ENCODE measurements at places on chromosomes 11 and 22.

- no peak for DNase-seq
These were observed 22.3 kb downstream of the PPARA start for GRCh38 chr22:46172522-46173110.

DNA sequence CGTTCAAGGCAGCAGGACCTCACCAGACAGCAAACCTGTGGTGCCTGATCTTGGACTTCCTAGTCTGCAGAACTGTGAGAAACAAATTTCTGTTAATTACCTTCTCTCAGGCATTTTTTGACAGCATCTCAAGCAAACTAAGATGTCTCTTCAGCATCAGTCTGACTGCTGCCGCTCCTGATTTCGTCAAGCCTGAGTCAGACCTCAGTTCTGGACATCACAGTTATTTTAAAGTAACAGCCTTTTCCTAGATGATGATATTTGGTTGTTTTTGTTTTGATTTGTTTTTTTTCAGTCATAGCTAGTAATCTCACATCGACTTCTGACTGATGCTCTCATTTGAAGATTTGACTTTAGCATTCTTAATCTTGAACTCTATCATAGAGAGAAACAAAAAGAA lies 71.9 kb downstream of the BLID start:
- no peak for DNase-seq

GRCh38 chr11:64537876-64538275 lies 53.1 kb upstream of the SLC22A12 start:
- DNase-seq, result no peak

DNA sequence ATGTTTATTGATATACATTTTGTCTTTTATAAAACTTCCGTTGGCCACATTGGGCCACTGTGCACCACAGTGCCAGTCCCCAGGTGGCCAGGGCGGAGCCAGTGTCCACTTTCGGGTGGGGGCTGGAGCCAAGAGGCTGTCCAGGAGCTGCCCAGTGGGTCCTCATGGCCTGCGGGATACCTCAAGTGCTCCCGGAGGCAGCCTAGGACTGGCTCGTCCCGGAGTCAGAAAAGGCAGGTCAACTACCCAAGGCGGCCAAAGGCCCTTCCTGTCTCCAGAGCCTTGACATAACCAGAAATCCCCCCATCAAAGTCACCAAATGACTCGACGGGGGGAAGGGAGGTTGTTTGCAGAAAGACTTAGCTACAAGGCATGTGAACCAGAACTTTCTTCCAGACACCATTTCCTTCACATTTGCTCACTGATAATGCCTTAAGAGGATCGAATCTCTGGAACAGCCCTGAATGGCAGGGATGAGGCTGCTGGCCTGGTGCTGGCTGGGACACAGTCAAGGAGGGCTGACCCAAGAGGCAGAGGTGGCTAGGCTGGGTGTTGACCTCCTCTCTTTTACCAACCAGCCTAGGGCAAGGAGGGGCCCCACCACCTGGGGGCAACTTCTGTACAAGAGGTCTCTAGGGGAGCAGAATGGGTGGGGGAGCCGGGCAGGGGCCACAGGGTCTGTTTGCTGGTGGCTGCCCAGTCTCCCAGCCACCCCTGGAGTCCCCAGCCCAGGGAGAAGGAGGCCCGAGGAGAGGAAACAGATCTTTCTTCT lies 8.4 kb downstream of the MRGPRF start:
- no peak for DNase-seq

DNA sequence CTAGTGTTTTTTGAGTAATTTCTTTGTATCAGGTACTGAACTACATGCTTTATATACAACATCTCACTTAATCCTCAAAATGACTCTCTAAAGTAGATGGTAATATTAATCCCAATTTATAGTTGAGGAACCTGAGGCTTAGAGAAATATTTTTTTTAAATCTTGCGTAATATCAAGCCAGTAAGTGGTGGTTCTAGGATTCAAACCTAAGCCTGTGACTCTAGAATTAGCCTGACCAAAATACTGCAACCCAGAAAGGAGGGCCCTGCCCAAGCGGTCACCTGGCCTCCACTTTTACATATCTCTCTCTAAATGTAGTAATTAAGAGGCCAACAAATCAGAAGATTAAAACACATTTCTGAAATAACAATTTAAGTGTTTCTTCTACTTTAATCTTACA lies 28.6 kb downstream of the SLC36A4 start:
- no peak for DNase-seq

DNA sequence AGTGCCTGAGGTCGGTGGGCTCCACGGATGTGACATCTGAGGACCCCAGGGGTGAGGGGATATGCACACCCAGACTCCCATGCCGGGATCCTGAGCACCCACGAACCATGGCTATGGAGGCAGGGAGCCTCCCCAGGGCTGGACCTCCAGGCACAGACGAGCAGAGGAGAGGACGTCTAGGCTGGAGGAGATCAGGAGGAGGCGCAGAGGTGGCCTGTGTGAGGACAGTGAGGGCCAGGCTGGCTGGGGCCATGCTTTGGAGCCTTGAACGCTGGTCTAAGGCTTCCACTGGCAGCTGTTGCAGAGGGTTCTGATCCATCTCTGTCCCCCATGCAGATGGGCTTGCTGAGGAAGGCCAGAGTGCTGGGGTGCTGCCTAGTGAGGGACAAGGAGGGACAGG lies 29.0 kb downstream of the FGF4 start:
- no peak for DNase-seq

All from brain pericyte (primary cell).